M059J (cell line): ENCODE measurements at places on chromosomes 16 and 17. TPM values are rescaled to one million over a fixed set of nuclear protein-coding genes. Genes with fewer than 3 reads are reported as not detected.

SDR42E2 gene
- total RNA-seq = not detected in 2 replicates

MYO15A gene
- total RNA-seq = not detected in 2 replicates

TMEM88 gene
- 0.49 TPM in 1 of 2 replicates, not detected in the other for total RNA-seq

STAC2 gene
- total RNA-seq = 0.07 TPM in 1 of 2 replicates, not detected in the other

SHCBP1 gene
- 32.0 and 62.4 TPM in 2 replicates for total RNA-seq

NPIPB2 gene
- 0.96 TPM in 1 of 2 replicates, not detected in the other for total RNA-seq

TXNL4B gene
- total RNA-seq = 10.9 and 12.0 TPM in 2 replicates

FAM171A2 gene
- 1.4 and 5.2 TPM in 2 replicates for total RNA-seq

TEX19 gene
- total RNA-seq = 0.05 TPM in 1 of 2 replicates, not detected in the other

PDE6G gene
- 0.94 TPM in 1 of 2 replicates, not detected in the other for total RNA-seq

TP53TG3F gene
- not detected in 2 replicates for total RNA-seq

ZNF205 gene
- 13.5 and 15.4 TPM in 2 replicates for total RNA-seq

EVPLL gene
- total RNA-seq = not detected in 2 replicates

ZNF469 gene
- total RNA-seq = 0.32 and 0.37 TPM in 2 replicates

KRT35 gene
- total RNA-seq = not detected in 2 replicates

PRDM7 gene
- total RNA-seq = not detected in 2 replicates

NOTUM gene
- 3.0 and 3.2 TPM in 2 replicates for total RNA-seq

MAF gene
- 0.39 TPM in 1 of 2 replicates, not detected in the other for total RNA-seq

ZCCHC14 gene
- total RNA-seq = 3.4 and 7.8 TPM in 2 replicates

LITAF gene
- 68.6 and 95.0 TPM in 2 replicates for total RNA-seq

TMC8 gene
- total RNA-seq = not detected in 2 replicates

IGSF6 gene
- total RNA-seq = not detected in 2 replicates

SRCIN1 gene
- total RNA-seq = not detected in 2 replicates

SPPL2C gene
- total RNA-seq = not detected in 2 replicates

USP36 gene
- 18.4 and 26.1 TPM in 2 replicates for total RNA-seq

ADGRG3 gene
- not detected in 2 replicates for total RNA-seq

BAIAP3 gene
- 0.34 TPM in 1 of 2 replicates, not detected in the other for total RNA-seq
